AG10803 (cell line): ENCODE measurements at places on chromosomes 6 and 20.

- no peak for DNase-seq
These were observed 212.5 kb downstream of the FOXA2 start for GRCh38 chr20:22371843-22372242.

GRCh38 chr20:5788385-5788895, 38.2 kb downstream of the SHLD1 start:
- DNase-seq: peak; percentile 88

GRCh38 chr6:52575502-52575892, 1.4 kb downstream of the TRAM2 start:
- DNase-seq: peak; percentile 51

GRCh38 chr6:3696525-3697088, 54.9 kb downstream of the PXDC1 start:
- DNase-seq: peak; percentile 29

DNA sequence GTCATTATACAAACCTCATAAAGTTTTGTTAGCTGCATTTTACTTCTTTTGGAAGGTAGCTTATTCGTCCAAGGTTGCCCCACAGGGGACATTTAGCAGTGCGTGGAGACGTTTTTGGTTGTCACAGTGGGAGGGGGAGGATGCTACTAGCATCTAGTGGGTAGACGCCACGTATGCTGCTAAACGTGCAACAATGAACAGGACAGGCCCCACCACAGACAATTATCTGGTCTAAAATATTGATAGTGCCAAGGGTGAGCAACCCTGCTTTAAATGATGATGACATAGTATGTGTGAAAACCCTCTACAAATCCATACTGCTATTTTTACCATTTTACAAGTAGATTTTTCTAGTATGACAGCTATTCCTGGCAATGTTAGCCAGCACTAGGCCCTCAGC, 13.9 kb upstream of the GCNT2 start:
- DNase-seq: no peak

DNA sequence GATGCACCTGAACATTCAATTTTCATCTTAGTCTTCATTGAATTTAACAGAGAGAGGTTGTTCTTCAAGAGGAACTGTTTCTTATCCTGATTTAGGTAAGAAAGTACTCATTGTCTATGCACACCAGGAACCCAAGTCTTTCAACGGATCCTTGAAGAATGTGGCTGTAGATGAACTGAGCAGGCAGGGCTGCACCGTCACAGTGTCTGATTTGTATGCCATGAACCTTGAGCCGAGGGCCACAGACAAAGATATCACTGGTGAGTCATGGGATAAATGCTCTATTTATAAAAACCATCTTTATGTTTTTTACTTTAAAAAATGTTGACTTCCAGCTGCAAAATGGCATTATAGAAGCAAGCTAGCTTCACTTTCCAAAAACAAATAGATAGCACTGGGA, 10.2 kb downstream of the NQO2 start:
- DNase-seq: no peak

DNA sequence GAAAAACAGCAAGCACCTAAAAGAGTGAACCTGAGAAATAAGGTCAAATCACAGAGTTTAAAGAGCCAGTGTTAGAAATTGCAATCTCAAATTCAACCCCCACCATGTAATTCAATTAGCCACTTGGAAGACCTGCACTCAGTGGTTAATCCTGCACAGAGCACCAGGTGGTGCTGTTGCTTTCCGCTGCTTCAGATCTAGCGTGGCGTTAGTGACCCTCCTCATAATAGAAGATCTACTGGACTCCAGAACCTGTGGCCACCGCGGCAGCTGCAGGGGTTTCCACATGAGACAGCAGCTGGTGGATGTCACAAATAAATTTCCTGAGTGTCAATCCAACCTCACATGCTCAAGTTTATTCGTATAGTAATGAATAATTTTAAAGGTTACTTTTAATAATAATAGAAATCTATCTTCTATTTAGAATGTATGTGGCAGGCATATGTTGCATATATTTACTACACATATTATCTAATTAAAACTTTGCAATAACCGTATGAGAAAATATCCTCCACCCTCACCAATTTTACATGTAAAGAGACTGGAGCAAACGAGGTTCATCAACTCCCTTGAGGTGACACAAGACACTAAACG, 84.4 kb downstream of the SYNE1 start:
- DNase-seq: peak; percentile 70

DNA sequence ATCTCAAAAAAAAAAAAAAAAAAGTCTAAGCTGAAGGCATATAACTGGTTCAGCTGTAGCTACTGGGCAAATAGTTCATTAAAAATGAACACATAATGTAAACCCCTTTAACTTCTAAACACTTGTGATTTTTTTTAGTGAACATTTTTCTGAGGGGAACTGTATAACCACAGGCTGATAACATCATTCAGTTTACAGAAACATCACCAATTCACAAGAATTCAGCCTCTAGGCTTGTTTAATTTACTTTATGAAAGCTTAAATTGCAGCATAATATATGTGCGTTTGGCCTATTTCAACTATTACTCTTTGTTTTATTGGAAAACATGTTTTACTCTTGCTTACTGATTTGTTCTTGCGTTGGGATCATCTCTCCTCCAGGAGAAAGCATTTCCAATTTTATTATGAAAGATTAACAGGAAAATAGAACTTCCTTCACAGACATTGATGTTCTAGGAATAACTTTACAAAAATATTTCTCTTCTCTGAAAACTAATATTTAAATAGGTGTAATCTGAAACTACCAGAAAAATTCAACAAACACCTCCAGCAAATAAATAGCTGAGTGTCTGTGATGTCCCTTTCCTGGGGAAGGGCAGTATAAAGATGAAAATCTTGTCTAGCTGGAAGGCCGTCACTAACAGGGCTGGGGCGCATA, 284.5 kb downstream of the UST start:
- no peak for DNase-seq

DNA sequence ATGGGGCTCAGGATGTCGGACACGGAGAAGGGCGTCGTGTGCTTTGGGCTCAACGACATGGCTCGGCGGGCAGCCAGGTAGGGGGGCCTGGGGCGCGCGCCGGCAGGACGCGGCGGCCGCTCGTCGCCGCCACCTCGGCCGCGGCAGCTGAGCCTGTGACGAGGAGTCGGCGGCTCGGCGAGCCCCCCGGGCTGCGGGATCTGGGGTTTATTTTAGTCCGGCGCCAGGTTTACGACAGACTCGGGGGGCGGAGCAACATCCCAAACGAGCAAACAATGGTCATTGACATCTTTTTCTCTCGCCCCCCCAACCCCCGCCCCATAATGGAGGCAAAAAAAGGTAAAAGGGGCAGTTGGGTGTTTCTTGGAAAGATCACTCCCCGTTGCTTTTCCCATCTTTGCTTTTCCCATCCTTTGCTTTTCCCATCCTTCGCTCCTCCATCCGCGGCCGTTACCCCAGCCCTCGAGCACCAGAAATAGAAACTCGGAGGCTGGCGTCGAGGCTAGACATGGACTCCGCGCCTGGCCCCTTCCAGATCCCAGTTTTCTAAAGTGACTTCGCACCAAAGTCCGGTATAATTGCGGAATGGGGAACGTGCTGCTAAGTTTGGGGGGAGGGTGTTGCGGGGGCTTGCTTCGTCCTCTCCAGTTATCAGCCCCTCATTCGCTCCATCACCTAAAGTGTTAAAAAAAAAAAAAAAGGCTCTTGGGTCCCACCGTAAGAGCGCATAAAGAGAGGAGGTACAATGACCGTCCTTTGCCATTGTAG, at the start of gene NKX2-4:
NKX2-4 (minus strand) TSS at position 186 of the 768 bp plus-strand sequence; CDS start at position 59, 127 bp downstream.
- no peak for DNase-seq

DNA sequence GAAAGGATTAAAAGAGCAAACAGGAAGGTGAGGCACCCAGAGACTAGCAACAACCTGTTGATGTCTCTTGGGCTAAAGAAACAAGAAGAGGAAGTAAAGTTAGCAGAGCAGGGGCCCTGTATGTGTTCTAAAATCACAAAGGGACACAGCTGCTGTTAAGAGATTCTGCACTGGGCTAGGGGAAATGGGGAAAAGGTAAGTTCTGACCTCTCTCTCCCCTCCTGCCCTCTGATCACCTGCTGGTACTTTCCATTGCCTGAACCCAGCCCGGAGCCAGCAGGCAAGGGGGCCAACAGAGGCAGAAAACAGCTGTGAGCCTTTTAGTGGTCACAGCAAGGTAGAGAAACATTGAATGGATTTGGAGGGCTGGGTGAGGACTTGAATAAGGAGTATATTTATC, 13.5 kb upstream of the CNR1 start:
- no peak for DNase-seq

GRCh38 chr20:35317416-35318210, 25.4 kb upstream of the FAM83C start:
- DNase-seq: no peak

DNA sequence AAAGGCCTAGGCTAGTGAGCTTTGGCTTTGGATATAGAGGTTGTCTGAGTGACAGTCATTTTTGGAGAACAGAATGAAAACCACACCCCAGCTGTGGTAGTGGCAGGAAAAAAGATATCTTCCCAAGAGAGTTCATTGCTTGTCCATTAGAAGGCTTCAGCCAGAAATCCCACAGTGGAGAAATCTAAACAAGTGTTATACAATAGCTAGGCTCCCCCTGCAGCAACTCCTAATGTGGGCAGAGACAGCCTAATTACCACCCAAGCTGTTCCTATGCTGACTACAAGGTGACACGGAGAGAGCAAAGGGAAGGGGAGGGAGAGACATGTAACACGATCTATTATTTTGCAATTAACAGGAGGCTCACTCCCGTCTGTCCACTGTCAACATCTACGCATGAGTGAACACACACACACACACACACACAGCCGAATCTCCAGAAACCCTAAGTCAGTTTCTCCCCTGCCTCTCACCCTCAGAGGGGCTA, 147.5 kb upstream of the TCF21 start:
- DNase-seq: peak; percentile 58

DNA sequence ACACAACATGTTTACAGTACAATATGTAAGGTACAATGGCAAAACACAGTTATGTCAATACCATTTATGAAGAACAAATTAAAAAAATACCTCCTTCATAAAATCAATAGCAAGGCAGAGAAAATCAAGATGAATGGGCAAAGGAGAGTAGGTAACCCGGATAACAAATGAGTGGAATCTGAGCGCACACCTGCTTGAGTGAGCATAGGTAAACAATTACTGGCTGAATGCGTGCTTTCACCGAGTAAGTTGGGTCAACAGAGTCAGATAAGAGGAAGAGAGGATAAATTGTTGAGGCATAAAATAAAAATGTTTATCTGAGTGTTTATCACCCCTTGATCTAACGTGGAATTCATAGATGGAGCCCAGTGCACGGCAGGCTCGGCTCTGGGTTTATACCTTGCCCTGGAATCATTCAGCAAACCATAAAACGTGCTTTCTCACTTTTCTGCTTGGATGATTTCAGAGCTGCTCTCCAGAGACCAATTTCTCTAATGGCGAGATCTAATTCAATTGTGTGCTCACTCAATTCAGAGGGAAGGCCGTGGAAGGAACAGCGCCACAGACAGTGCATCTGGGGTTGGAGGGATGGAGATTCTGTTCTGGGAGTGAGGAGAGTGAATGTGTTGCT, 224.8 kb upstream of the MAP3K7 start:
- no peak for DNase-seq

GRCh38 chr6:8074213-8074612, 10.0 kb upstream of the BLOC1S5 start:
- peak; percentile 64 for DNase-seq

- no peak for DNase-seq
These were observed 34.6 kb downstream of the PPP1R14C start for GRCh38 chr6:150177259-150177951.

GRCh38 chr20:16388731-16389130, 184.5 kb downstream of the KIF16B start:
- DNase-seq: no peak

DNA sequence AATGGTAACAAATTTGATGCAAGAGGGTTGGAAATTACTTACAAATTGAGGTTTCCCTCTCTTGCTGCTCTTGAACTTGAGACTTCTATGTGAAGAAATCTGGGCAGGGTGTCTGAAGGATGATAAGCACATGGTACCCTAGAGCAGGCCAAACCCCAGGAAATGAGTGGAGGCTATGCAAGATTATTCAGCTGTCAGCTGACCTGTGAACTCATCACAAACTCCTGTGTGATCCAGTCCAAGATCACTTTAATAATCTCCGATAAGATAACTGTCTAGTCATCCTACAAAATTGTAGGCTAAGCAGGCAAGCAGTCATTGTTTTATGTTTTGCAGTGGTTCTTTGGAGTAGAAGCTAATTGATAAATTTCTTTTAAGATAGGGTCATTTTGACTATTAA, 213.1 kb downstream of the BTBD3 start:
- DNase-seq: no peak

- no peak for DNase-seq
These were observed 9.1 kb downstream of the KIZ start for GRCh38 chr20:21134883-21135493.

GRCh38 chr20:56766528-56766927, 137.4 kb downstream of the TFAP2C start:
- peak; percentile 50 for DNase-seq

GRCh38 chr6:141103246-141103645, 1029.5 kb upstream of the GJE1 start:
- peak; percentile 62 for DNase-seq

DNA sequence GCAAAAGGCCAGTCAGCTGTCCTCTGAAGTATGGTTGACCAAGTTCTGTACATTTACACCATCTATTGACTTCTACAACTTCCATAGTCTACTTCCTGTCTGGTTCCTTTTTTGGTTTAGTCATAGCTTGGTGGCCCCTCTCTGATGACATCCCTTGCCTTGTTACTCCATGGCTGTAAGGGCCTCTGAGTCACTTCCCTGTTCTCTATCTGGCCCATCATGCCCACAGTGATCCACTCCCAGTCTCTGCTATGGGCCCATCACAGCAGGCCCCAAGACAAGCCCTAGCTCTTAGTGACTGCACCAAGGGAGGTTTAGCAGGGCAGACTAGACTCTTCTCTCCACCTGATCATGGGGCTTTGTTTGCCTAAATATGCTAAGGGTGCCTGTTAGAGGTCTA, 441.6 kb downstream of the HACE1 start:
- no peak for DNase-seq

DNA sequence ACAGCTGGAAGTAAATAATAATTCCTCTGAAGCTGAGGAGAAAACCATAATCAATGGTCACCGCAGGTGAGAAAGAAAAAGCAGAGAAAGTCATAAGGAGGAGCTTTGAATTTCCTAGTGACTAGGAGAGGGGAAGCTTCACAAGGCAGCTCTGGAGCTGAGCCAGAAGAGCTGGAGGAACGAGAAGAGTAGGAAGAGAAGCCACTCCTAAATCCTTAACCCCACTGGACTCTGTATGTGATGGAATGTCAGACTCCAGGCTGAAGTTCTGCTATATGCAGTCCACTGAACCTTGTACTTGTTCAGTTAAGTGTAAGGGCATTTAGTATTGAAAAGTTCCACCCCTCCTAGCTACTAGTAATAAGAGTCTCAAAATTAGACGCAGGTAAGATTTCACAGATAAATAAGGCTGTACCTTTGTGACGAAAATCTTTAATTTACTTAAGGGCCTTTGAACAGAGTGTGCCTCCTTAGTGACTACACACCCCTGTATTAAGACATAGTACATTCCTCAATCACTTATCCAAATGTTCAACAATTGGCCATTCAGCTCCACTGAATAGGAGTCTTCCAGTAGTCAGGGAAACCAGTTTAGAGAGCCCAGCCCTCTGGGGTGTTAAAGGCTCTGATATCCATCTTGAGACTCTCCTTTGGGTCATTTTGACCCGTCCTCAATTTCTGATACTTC, 71.4 kb upstream of the UFL1 start:
- DNase-seq: no peak
